ENCODE measurements at places on chromosomes 16 and 17. TPM values are rescaled to one million over a fixed set of nuclear protein-coding genes. Genes with fewer than 3 reads are reported as not detected.

DNA sequence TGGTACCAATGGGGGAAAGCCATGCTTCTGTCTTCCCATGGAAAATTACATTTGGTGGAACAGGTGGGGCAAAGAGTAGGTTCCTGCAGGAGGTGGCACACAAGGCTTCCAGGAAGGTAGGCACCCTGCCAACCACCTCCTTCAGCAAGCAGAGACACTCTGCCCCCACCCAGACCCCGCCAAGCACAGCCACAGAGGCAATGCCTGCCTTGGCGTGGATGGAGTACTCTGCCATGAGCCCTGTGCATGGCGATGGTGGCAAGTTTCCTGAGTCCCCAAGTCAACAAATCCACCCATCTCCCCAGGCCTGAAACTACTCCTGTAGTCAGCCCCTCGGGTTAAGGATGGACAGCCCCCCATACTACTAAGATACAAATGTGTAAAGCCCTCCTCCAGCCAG, 119.2 kb upstream of the GNAO1 start:
- H3K27me3 ChIP-seq: no peaks in the 10 kb centered on the region
- H3K36me3 ChIP-seq: no peaks in the 10 kb centered on the region
- no peak for DNase-seq
- H3K4me3 ChIP-seq: no peak overlapping the region

CHP2 gene
- 0.13 TPM for total RNA-seq

MYOCD gene
- 0.04 TPM for total RNA-seq

GRCh38 chr17:50918933-50919296, 52.8 kb upstream of the TOB1 start:
- no peaks in the 10 kb centered on the region for H3K27me3 ChIP-seq
- no peaks in the 10 kb centered on the region for H3K36me3 ChIP-seq
- H3K4me1 ChIP-seq: peaks cover 54% of the 10 kb centered on the region
- no peak for DNase-seq
- H3K4me3 ChIP-seq: no peak overlapping the region

C17orf78 gene
- not detected for total RNA-seq

GRCh38 chr16:57863434-57864160, 61.3 kb upstream of the KIFC3 start:
- H3K4me3 ChIP-seq: no peak overlapping the region
- no peaks in the 10 kb centered on the region for H3K36me3 ChIP-seq
- H3K4me1 ChIP-seq: peaks cover 28% of the 10 kb centered on the region
- peak; percentile 70 for DNase-seq
- no peak overlapping the region for H3K27ac ChIP-seq

GNAO1 gene
- total RNA-seq: 1.9 TPM

- no peak overlapping the region for H3K27ac ChIP-seq
- no peak overlapping the region for H3K4me3 ChIP-seq
- no peaks in the 10 kb centered on the region for H3K36me3 ChIP-seq
- no peaks in the 10 kb centered on the region for H3K27me3 ChIP-seq
- DNase-seq: no peak
Measured at GRCh38 chr16:6803176-6803575, 529.5 kb upstream of the RBFOX1 start.

- no peak overlapping the region for H3K27ac ChIP-seq
- peaks cover 14% of the 10 kb centered on the region for H3K4me1 ChIP-seq
- peaks cover 3% of the 10 kb centered on the region for H3K36me3 ChIP-seq
Measured at GRCh38 chr16:31880322-31880979, 6.8 kb downstream of the ZNF267 start.

TEX19 gene
- 0.19 TPM for total RNA-seq

DNA sequence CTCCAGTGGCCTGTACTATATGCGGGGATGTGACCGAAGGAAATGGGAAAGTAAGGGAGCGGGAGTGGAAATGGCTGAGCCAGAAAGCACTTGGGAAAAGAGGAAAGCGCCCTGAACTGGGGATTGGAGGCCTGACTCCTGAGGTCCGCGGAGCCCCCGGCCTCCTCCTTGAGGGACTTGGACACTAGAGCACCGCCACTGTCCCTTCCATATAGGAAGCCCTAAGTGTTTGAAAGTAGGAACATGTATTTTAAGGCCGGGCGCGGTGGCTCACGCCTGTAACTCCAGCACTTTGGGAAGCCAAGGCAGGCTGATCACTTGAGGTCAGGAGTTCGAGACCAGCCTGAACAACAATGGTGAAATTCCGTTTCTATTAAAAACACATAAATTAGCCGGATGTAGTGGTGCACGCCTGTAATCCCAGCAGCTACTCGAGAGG, 530 bp upstream of the ZDHHC7 start:
- H3K4me3 ChIP-seq: peak overlapping the region; percentile 77
- peak overlapping the region; percentile 79 for H3K27ac ChIP-seq
- H3K27me3 ChIP-seq: peaks cover 3% of the 10 kb centered on the region
- DNase-seq: no peak
- H3K4me1 ChIP-seq: peaks cover 6% of the 10 kb centered on the region

NHLRC4 gene
- 0.28 TPM for total RNA-seq

GRCh38 chr17:46742565-46743270, 75.8 kb downstream of the WNT3 start:
- DNase-seq: no peak
- no peak overlapping the region for H3K4me3 ChIP-seq
- H3K27me3 ChIP-seq: no peaks in the 10 kb centered on the region
- no peaks in the 10 kb centered on the region for H3K36me3 ChIP-seq

- H3K27me3 ChIP-seq: no peaks in the 10 kb centered on the region
- H3K27ac ChIP-seq: no peak overlapping the region
Measured at GRCh38 chr17:15307710-15308111, 33.7 kb downstream of the TEKT3 start.

GRCh38 chr17:71777048-71777640, 343.7 kb upstream of the SOX9 start:
- no peak overlapping the region for H3K4me3 ChIP-seq
- H3K36me3 ChIP-seq: no peaks in the 10 kb centered on the region
- H3K4me1 ChIP-seq: no peaks in the 10 kb centered on the region
- H3K27me3 ChIP-seq: no peaks in the 10 kb centered on the region
- DNase-seq: no peak
- no peak overlapping the region for H3K27ac ChIP-seq
